ENCODE measurements at places on chromosomes 4 and X. TPM values are rescaled to one million over a fixed set of nuclear protein-coding genes. Genes with fewer than 3 reads are reported as not detected.

DNA sequence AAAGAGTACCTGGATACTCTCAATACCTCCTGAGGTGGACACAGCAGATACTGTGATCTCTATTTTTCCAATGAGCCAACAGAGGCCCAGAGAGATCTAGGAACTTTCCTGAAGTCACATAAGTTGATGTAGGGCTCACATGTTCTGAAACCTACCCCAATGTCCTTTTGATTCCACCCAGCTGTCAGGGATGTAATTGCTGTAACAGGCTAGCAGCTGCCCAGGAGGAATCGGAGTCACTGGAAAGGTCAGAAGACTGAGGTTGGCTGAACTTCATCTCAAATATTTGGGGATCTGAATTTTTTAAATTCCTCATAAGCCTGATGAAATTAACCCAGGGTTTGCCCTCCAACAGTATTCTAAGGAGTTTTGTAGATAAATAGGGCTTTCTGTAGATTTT, 52.5 kb upstream of the PROM1 start:
- DNase-seq: no peak

AFM gene
- not detected for total RNA-seq

GRCh38 chr4:41069257-41069656, 145.1 kb downstream of the APBB2 start:
- no peak for DNase-seq

KDM6A gene
- total RNA-seq: 20.3 TPM

- DNase-seq: no peak
Measured at GRCh38 chrX:38006291-38006690, at the start of gene SYTL5. Gene SYTL5 (plus strand): TSS chrX:38006553. CDS start chrX:38033890, 27,337 bp downstream.

DNA sequence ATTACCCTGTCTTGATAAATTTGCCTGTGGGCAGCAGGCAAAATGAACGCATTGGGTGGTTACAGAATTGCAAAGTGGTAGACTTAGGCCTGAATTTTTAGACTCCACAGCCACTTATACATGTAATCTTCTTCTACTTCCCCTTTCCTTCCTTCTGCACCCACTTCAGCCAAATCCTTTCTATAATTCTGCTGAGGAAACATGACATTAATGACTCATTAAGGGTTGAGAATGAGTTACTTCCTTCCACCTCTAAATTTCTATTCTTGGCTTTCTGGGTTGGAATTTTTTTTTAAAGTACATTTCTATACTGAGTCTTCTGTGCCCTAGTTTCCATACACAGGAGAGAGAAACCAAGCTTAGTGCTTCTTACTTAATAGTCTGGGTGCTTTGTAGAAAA, 10.1 kb downstream of the PAPSS1 start:
- no peak for DNase-seq

HSFX4 gene
- not detected for total RNA-seq

RAB40AL gene
- 3.6 TPM for total RNA-seq

DNA sequence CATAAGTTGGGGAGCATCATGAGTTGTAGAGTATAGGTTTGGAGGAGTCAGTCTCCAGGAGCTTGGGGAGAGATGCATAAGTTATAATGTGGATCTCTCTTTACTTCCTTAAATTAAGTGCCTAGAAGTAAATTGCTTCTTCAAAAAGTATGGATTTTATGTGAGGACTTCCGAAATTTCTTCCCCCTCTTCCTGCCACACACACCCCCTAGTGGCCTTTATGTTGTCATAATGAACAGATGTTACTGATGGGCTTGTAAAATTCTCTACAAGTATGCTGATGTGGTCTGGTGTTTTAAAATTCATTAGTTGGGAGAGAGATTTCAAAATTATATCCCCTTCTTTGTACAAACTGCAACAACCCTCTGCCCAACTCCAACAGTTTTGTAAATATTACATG, 2.3 kb upstream of the METTL14 start:
- DNase-seq: no peak

- no peak for DNase-seq
Measured at GRCh38 chr4:81227138-81227537, 12.1 kb upstream of the PRKG2 start.

- DNase-seq: no peak
Measured at GRCh38 chr4:105399532-105400161, 74.2 kb downstream of the PPA2 start.

DNA sequence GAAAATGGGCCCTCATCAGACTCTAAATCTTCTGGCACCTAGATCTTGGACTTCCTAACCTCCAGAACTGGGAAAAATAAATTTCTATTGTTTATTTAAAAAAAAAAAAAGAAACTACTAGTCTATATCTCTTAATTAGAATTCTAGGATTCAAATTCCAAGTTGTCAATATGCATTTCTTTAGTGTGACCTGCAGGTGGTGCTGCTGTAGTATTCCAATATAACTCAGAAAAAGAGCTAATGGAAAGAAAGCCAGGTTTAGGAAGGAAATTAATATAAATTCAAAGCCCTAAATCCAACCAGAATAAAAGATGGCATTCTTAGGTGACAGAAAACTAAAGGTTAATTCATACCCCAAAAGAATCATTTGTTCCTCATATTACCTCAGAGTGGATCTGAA, 80.0 kb upstream of the NALF2 start:
- DNase-seq: no peak

Data from sigmoid colon (tissue), 7 donors.